ENCODE measurements at places on chromosomes 2 and 18.

- peak; percentile 31 for DNase-seq
Observed at GRCh38 chr2:60966507-60967405, 50.8 kb upstream of the PEX13 start.

DNA sequence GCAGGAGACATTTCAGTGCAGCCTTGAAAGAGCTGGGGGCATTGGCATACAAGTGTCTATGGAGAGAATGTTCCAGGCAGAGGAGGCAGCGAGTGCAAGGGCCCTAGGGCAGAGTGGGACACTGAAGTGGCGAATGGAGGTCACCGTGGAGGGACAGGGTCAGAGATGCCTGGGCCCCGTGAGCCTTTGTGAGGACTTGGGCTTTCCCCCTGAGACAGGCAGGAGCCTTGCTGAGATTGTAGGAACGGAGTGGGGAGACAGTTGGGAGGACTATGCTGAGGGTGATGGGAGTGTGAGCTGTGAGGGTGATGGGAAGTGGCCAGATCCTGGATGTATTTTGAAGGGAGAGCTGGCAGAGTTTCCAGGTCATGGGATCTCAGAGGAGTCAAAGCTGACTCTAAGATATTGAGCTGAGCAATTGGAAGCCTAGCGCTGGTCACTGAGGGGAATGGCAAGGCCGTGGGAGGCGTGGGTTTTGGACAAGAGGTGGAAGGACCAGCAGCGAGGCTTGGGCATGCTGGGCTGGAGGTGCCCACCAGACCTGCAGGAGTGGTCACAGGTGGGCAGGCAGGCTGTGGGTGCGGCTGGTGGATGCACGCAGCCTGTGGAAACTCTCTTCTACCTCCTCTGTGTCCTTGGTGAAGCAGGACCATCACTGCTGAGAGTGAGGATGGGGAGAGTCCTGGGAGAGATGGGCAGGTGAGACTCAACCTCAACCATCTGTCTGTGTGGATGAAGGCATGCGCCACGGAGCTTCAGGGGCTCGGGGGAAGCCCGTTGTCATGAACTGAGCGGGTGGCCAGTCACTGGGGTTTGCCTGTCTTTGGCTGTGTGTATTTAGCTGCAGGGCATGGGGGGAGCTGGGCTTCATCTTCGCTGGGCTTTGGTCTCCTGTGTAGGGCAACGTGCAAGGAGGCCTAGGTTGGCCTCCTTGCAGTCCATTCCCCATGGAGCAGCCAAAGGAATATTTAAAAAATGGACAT lies 241.2 kb upstream of the HS6ST1 start:
- DNase-seq = no peak

DNA sequence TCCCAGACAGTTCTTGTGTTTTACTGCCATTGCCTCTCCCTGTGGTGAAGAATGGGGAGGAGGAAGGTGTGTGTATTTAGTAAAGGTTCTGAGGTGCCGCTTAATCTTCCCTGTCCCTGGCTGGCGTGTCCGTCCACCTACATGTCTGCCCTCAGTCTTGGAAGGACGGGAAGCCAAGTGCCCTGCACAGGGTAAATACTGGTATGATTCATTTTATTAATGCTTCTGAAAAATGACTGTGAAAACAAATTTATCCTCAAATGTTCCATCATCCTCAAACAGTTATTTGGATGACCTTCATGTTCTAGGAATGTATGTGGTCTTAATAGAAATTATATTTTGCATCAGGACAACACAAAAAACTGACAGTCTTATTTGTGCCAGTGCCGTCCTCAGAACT lies 6.6 kb downstream of the EPAS1 start:
- no peak for DNase-seq

DNA sequence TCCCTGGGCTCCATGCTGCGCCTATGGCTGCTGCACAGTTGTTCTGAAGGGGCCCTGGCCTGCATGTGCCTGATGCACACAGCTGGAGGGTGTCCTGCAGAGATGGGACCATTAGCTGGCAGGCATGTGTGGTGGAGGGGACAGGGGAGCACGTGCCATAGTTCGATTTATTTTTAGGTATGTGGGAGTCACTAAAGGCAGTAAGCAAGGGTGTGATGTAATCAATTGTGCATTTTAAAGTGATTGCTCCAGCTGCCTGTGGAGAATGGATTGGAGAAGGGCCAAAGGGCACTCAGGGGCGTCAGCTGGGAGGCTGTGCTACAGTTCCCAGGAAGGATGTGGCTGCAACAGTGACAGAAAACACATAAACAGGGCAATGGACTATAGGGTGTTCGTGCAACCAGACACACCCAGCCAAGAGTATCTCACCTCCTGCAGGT lies 205.1 kb downstream of the ARL4C start:
- DNase-seq = no peak

DNA sequence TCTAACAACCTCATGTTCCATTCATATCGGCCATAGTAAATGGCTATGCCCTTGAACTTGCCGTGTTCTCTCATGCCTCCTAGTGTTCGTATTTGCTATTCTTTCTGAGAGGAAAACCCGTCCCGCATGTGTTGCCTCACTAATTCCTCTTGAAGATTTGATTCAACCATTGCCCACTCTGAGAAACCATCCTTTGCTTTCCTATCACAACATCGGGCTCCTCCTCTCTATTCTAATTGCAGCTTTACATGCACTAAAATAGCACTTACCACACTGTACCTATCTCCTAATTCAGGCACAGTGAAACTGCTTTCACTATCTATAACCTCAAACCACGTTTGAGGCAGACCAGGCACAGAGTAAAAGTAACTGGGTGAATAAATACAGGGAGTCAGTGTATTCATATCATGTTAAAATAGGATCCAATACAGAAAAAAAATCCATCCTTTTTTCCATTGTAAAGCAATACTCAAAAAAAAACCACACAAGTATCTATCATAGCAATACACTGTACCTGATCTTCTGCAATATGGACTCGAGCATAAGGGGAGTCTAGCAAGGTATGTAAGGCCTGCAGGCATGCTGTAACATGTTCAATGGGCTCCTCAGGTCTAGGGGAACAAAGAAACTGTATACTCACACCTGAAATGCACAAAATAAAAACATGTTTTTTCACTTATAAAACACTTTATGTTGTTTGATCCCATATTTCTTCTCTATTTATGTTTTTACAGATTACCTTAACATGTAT lies 39.0 kb upstream of the STRN start:
- no peak for DNase-seq

- no peak for DNase-seq
Observed at GRCh38 chr18:49444581-49444980, 15.9 kb downstream of the DYM start.

GRCh38 chr2:26326514-26326913 lies 19.4 kb upstream of the SELENOI start:
- no peak for DNase-seq

- no peak for DNase-seq
Observed at GRCh38 chr2:120883607-120884440, 148.2 kb downstream of the GLI2 start.

GRCh38 chr2:60480089-60480773 lies 73.2 kb downstream of the BCL11A start:
- DNase-seq = no peak

- no peak for DNase-seq
Observed at GRCh38 chr2:75607988-75608683, 38.4 kb upstream of the MRPL19 start.

GRCh38 chr18:33404244-33404873 lies 36.2 kb downstream of the CCDC178 start:
- no peak for DNase-seq

DNA sequence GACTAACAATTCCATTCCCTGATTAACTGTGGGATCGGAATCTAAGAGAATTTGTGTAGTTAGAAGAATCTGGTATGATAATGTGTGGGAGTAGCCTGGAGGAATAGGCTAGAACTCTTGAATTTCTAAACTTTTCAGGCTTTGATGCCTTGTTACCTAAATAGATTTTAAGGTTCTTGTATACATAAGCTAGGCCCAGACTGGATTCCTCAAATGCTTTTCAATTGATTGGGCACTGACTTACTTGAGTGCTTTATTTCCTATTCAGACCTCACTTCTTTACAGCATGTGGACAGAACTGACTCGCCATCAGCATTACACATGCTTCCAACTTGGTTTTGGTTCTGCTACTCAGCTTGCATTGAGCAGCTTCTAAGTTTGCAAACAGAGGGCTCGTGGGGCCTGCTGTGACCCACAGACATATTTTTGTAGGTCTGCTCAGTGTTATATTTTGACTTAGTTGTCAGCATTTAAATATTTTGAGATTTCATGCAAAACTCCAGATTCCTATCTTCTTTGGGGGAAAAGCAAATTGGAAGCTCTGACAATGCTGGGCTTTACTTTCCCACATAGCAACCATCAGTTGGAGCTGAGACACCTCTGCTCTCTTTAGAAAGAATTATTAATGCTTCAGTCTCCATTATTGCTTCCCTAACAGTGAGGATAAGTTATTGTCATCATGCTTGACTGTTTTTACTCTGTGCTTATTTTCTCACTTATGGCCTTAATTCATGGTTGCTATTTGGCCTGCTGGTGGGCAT lies 5.7 kb downstream of the PARD3B start:
- no peak for DNase-seq

DNA sequence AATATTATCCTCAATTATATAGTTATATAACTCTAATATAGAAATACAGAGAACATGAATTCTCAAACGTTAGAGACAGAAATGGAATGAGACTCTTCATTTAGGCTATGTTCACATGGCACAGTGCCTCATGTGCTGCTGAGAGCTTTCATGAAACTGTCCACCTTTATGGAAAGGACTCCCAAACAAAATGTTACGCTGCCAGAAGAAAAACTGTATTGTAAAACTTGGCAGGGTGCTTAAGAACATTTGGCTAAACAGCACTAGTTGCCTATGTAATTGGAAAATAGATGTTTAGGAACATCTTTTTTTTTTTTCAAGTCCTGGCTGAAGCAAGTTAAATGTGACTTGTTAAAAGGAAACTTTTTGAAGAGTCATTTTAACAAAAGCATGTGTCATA lies 396.0 kb downstream of the ERBB4 start:
- no peak for DNase-seq

DNA sequence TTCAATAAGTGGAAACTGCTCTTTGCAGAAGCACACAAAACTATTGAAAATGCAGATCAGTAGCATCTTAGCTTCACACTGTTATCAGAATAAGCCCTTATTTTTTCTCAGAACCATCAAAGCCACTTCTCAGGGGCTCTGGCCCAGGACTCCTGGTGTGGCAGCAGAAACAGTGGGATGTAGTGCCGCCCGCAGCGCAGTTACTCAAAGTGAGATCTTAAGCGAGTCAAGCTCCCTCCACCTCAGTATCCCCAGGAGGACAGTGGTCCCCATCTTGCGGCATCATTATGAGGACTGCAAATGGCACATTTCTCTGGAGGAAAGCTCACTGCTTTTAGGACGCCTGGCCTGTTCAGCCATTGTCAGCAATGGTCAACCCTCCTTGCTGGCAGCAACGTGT lies 60.0 kb downstream of the MBP start:
- no peak for DNase-seq
